M059J (cell line): ENCODE measurements at places on chromosomes 1 and 21.
A peak's percentile ranks its signal among the peaks of the same experiment; 100 is the strongest.

- no peak for DNase-seq
These were observed 2.9 kb upstream of the RBBP5 start for GRCh38 chr1:205124726-205125125.

GRCh38 chr1:91582431-91582921 lies 81.8 kb downstream of the CDC7 start:
- peak; percentile 83 for DNase-seq

- DNase-seq, result peak; percentile 11
These were observed 155.2 kb downstream of the DMRTA2 start for GRCh38 chr1:50268049-50268448.

DNA sequence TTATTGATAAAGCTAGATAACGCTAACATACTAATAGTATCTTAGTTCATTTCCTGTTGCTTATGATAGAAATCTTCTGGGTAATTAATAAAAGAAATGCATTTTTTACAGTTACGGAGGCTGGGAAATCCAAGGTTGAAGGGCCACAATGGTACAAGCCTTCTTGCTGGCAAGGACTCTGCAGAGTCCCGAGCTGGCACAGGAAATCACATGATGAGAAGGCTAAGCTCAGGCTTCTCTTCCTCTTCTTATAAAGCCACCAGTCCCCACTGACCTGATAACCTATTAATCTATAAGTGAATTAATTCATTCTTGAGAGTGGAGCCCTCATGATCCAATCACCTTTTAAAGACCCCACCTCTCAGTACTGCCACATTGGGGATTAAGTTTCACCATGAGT lies 82.6 kb downstream of the GPR161 start:
- DNase-seq, result no peak

GRCh38 chr1:157092831-157093230 lies 6.8 kb downstream of the ETV3L start:
- DNase-seq, result peak; percentile 8

- peak; percentile 21 for DNase-seq
These were observed 163.2 kb downstream of the FMN2 start for GRCh38 chr1:240254778-240255291.

DNA sequence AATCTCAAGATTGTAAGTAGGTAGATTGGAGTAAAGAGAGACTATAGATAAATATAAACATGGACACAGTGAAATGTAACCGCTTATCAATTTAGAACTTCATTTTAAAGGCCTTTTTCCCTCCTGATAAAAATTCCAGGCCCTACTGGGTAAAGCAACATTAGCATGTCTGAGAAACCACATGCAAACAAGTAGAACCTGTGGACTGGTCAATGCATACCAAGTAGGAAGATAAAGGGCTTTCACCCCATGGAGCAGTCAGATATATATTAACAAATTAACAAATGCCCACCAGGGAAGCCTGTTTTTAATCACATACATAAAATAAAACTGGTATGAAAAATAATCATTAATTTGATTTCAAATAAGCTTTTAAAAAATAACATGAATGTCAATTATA lies 8.1 kb downstream of the DPH5 start:
- DNase-seq, result no peak

- DNase-seq, result no peak
These were observed 94.4 kb downstream of the DDX20 start for GRCh38 chr1:111850109-111850508.

DNA sequence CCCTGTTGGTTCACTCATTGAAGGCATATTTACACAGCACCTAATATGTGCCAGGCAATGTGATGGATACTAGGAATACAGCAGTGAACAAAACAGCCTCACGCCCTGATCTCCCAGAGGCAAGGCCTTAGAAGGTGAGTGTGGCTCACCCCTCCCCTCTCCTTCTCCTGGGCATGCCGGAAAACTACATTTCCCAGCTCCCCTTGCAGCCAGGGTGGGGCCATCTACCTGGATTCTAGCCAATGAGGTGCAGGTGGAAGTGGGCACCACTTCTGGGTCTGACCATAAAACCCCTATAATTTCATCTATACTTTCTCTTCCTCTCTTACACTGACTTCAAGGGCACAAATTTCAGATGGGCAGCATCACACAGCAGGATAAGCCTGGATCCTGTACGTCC lies 63.8 kb downstream of the FBXO2 start:
- DNase-seq, result no peak
